Type B pancreatic cell (in vitro differentiated cells): ENCODE measurements at places on chromosomes 12 and 14.

DNA sequence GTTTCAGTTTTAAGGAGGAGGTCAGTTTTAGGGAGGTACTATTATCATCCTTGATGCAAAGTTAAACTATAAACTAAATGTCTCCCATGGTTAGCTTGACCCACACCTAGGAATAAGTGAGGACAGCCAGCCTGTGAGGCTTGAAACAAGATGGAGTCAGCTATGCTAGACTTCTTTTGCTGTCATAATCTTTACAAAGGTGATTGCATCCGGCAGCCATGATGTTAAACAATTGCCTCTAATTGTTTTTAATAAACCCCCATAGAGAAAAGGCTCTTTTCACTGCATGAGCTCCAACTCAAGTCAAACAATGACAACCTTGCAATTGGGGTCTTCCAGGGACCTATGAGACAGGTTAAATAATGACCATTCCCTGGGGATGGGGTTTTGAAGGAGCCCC, 45.7 kb upstream of the EEA1 start:
- DNase-seq, result no peak

DNA sequence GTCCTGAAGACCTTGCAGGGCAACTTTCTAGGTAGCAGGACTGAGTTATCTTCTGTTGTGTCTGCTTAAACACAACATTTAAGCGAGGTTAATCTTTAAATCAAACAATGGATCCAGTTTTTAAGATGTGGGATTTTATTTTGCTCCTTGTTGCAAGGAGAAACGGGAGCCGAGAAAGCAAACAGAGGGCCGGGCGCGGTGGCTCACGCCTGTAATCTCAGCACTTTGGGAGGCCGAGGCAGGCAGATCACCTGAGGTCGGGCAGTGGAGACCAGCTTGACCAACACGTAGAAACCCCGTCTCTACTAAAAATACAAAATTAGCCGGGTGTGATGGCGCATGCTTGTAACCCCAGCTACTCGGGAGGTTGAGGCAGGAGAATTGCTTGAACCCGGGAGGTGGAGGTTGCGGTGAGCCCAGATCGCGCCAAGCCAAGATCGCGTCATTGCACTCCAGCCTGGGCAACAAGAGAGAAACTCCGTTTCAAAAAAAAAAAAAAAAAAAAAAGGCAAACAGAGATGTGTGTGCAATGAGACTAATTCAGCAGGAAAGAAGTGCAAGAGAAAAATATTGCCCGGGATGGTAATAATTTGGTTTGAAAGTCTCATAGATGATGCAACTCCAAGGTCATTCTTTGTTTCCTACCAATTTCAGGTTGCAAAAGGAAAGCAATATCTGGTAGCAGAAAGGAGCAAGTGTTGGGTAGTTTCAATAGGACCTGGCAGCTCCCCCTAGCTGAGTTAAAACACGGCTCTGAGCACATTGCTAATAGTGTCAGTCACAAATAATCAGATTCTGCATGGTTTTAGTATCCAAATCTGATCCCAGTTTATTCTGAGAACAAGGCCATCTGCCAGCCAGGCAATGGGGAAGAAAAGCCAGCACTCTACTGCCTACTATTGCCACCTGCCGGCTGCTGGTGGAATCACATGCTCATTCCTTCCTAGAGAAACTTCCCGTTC, 141.4 kb downstream of the PPM1H start:
- DNase-seq, result peak; percentile 84

GRCh38 chr12:98612696-98613334, 19.3 kb downstream of the SLC25A3 start:
- no peak for DNase-seq

DNA sequence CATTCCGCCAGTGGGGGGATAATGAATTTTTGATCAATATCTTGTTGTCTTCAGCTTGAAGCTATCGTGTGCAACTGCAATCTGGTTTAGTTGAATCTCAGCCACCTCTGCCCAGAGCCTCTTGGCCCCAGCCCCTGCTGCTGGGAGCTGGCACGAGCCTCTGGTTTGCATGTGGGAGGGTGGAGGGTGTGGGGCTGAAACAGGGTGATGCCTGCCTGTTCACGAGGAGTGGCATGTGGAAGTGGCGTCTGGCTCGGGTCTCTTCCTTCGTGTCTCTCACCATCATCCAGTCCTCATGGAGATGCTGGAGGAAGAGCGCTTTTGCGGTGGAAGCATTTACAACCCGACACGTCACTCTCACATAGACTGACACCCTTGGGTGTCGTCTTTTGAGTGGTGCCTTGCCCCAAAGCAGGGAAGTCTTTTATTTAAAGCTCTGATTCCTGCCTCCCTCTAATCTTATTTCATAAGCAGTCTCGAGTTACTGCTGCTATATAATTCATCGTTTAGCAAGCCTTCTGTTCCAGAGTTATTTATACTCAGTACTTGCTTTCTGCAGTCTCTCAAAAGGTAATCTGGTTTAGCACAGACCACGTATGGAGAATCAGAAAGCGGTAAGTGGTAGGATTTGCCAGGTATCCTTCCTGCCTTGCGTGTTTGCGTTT, 64.5 kb downstream of the AACS start:
- DNase-seq, result no peak

DNA sequence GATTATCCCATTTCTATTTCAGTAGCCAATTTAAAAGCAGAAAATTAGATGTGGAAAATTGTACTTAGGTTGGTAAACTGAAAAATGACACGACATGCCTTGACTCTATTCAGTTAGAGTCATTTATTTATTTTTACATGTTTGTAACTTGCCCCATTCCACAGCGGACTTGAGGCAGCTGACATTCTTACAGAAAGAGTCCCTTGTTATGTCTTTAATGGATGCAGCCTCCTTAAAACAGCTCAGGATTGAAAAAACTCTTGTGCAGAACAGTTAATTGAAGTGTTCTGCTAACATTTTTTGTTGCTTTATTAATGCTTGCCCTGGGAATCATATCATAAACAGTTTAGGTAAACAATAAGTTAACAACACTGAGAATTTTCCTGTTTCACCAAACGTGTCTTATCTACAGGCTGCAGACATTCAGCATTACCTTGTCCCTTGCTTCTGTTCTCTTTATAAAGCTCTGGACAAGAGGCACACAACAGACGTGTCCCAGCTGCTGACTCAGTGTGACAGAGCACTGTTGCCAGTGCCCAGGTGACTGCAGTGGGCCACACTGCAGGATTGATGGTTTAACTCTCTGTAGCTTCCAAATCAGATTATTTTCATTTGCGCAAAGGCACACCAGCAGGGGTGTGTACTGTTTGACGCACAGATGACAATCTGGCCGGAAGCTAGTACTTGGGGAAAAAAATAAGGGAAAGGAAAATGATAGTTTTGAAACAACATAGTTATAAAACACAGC, 101.6 kb downstream of the PELI2 start:
- no peak for DNase-seq

DNA sequence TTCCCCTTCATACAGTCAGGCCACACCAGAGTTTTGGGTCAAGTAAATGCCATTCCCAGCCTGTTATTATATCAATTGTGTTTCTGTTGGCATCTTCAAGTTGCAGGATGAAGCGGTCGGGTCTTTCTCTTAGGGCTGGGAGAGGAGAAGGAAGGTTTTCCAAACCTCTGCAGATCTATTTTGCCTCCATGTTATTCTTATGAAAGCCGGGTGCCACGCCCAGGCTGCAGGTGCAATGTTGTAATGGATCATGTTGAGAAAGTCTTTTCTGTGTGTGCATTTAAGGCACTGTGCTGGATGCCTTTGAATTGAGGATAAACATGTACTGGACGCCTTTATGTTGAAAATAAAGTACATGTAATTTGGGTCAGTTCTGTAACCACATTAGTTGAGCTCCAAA, 164.4 kb upstream of the HIF1A start:
- no peak for DNase-seq

GRCh38 chr12:9786726-9787717, 26.3 kb upstream of the CD69 start:
- DNase-seq, result no peak

DNA sequence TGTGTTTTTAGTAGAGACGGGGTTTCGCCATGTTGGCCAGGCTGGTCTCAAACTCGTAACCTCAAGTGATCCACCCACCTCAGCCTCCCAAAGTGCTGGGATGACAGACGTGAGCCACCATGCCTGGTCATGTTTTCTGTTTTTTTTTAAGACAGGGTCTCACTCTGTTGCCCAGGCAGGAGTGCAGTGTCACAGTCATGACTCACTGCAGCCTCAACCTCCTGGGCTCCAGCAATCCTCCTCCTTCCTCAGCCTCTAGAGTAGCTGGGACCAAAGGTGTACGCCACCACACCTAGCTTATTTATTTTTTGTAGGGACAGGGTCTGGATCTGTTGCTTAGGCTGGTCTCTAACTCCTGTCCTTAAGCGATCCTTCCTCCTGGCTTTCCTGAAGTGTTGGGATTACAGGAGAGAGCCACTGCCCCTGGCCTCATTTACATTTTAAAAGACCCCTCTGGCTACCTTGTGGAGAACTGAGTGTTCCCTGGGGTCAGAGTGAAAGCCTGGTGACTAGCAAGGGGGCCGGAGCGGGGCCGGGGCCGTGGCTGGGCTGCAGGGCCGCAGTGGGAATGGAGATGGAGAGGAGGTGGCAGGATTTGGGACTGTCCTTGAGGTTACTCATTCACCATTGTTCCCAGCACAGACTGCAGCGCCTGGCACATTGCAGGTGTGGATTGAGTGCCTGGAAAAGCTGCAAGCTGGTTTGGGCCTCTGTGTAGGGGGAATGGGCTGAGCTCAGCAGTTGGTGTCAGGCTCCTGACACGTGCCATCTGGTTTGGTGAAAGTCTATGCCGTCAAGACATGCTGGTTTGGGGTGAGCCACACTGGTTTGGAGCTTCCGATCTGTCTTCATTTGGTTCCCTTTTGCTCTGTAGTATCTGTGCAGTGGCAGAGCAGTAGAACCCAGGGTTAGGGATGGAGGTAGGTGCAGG, 18.1 kb downstream of the KMT5A start:
- no peak for DNase-seq

DNA sequence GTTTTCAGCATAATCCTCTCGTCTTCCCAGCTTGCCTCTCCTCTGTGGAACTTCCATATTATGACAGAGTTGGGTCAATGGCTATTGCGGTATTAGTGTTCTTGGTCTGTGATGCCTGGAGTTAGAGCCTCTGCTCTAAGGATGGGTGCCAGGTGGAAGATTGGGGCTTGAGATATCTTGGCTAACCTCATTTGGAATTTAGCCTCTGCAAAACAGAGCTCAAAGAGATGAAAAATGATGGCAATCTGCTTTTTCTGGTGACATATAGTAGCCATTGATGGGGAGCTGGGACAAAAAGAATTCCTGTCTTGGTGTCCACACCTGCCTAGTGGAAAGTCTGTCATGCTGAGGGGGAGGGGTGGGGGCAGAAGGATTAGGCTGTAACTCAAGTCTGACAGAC, 152.1 kb downstream of the RPL10L start:
- no peak for DNase-seq

DNA sequence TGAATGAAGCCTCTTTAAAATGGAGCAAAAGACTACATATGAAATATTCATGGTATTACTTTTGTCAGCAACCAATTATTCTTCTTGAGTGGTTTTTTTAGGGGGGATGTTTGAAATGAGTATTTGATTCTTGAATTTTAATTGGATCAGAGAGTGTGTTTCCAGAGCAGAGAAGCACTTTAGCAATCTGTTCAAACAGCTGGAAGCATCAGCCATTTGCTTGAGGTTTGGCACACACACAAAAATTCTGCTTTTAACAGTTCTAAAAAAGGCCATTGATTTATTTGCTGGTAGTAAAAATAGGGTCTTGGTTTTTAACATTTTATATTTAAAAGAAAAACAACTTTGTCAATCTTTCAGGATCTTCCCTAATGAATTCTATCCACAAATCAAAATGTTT, 292.7 kb downstream of the LRFN5 start:
- no peak for DNase-seq

- no peak for DNase-seq
Measured at GRCh38 chr12:93163260-93164036, 214.3 kb upstream of the NUDT4 start.

DNA sequence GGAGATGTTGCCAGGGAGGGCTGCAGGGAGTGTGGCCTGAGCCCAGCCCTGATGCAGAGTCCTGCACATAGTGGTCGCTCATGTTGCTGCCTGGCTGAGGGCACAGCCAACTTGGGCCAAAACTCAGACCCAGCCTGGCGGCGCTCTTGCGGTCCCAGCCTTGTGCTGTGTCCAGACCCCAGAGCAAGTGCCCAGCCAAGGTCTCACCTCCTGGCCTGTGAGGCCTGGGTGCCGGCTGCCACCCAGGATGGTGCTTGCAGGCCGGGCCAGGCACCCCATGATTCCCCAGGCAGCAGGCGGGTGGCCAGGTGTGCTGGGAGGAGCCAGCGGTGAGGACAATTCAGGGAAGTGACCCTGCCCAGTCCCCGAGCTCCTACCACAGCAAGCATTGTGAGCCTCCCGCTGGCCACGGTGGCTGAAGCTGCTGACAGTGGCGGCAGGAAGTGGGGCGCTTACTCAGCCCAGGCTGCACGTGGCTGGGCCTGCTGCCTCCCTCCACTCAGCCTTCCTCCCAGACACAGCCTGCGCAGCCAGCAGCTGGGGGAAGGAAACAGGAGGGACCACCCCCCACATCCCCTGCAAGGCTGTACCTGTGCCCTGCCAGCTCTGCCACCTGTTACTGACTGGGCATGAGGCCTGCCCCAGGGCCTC, 17.7 kb upstream of the PGF start:
- no peak for DNase-seq

- DNase-seq, result no peak
Measured at GRCh38 chr12:68861890-68862289, 53.9 kb downstream of the MDM2 start.

- no peak for DNase-seq
Measured at GRCh38 chr12:76645934-76646333, 86.4 kb upstream of the OSBPL8 start.

DNA sequence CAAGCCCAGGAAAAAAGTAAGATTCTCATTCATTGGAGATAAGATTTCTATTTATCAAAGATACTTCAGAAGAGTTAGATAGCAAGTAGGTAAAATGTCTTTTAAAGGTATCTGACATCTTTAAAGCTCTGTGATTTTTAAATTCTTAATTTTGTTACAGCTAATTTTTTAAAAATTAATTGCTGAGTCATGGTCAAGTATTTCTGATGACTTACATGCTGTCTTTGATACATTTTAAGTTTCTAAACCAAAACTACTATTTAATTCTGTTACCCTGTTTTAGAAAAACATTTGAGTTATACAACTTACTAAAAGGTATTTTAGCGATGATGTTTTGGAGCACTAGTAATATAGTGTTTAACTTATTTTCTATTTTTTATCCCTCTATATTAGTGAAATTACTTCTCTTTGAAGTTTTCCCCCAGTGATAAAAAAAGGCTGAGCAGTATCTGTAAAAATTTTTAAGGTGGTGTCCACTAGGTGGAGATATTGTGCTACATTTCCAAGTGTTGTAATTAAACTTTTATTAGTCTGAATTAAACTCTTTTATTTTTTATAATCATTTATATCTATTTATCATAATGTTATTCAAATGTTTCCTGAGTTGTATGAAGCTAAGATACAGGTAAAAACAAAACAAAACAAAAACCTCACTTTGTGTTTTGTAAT, 11.5 kb downstream of the ALG10 start:
- no peak for DNase-seq
